ENCODE measurements at places on chromosomes 2 and 18.

- no peak for DNase-seq
Measured at GRCh38 chr2:38233231-38233983, 143.7 kb downstream of the ATL2 start.

- no peak for DNase-seq
Measured at GRCh38 chr2:121888189-121888557, 132.7 kb downstream of the TSN start.

DNA sequence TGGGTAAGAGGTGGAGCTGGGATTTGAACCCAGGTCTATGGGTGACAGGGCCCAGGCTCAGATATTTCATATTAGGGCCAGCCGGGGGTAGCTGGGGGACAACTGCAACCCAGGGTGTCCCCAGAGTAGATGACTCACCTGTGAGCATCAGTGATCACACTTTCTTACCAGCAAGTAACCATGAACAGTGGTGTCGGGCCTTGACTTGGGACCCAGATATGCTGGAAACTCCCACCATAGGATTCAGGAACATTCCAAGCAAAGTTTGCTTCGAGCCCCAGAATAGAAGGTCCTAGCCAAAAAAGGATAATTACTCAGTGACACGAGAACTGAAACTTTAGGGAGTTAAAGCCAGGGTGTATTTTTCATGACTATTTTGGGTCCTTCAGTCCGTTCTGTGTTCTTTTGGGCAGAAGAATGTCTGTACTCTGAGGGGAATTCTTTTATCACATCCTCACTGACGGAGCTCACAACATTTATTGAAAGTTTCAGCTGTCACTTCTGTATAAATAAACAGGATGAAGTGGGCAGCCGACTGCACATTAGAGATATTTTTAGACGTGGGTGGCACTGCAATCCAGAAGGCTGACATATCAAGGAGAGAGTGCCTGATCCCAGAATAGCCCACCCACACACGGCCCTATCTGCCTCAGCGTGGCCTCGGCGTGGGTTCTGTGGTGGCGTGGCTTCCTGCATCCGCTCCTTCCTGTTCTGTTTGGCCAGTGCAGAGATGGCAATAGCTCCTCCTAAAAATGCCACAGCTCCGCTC lies 45.6 kb downstream of the RAMP1 start:
- no peak for DNase-seq

- DNase-seq: no peak
Measured at GRCh38 chr18:46623541-46623940, 33.5 kb downstream of the LOXHD1 start.

DNA sequence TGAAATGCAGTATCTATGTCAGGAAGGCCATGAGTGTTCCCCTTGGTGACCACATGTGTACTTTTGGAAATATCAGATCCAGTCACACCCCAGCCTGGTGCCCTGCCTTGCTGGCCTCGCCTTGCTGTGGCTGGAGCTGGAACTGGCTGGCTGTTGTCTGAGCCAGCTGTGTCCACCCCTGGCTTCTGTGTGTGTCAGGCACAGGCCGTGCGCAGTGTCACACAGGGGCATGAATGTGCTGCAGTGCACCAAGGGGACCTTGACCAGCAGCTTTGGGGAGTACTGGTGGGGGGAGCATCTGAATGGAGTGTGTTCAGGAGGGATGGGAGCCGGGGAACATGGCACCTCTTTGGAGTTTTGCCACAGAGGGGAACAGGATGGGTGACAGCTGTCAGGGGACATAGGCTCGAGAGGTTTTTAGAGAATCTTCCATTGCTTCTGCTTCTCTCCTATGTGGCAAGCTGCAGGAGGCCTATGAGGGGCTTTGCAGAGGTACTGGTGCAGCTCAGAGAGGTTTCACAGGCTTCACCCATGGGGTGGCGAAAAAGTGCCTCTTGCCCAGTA lies 44.7 kb upstream of the FAHD2A start:
- DNase-seq: no peak

DNA sequence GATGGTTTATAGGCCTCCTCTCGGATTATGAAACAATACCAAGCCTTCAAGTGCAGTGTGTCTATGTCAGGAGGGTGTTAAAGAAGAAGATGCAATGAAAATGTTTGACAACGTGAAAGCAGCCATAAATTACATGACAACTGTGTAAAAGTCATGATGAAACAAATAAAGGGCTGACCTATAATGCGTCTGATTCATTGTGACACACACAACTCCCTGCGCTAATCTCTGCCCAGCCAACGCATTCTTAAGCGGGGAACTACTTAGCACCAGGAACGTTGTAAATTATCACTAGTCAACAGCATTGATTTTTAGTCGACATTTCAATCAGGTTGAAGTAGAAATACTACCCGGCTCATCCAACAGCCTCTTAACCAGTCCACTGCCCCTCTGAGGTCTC lies 26.8 kb downstream of the BCL11A start:
- DNase-seq: no peak

DNA sequence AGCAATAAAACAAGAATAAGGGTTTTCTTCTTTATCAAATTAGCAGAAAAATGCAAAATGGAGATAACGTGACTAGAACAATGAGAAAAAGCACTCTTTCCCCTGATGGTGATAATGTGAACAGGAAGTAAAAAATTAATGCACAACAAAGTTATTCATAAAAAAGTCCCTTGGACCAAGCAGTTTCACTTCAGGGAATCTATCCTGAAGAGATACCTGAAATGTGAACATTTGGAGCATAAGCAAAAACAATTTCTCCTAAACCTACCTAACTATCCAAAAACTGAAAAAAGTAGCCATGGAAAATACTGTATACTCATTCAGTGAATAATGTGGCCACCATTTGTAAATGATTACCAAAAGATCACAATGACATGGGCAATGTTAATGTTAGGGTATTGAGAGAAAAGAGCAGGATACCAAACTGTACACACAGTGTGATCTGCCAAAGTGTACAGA lies 48.7 kb downstream of the TRIP12 start:
- no peak for DNase-seq

GRCh38 chr2:25386971-25387875 lies 45.5 kb upstream of the DNMT3A start:
- DNase-seq: no peak

DNA sequence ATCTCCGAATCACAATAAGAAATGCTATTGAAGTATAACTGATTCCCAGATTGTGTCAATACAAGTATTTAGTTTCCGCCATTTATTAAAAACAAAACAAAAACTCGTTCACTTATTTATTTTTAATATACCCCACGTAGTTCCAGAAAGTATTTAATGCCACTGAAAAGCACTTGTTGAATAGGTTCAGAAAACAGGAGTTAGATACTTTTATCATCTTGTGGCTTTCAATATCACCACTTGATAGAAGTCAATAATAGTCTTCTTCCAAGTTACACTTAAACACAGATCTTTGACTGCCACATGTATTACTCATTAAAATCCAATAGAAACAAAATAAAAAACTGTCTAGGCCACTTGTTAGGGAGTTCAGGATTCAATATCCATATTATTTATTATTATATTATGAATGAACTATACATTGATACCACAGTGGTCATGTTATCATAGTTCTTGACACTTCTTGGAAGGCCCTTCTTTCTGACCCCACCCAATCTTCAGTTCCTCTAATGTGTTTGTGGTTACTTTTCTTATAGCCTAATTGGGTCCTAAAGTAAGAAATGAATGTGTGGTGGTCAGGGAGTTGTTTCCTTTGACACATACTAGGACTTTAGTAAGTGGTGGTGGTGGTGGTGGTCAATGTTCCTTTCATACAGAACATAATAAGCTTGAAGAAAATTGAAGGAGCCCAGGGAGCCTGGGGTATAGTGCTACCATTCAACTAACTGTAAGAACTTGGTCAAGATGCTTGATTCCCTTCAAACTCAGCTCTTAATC lies 221.3 kb upstream of the ITGA4 start:
- no peak for DNase-seq

DNA sequence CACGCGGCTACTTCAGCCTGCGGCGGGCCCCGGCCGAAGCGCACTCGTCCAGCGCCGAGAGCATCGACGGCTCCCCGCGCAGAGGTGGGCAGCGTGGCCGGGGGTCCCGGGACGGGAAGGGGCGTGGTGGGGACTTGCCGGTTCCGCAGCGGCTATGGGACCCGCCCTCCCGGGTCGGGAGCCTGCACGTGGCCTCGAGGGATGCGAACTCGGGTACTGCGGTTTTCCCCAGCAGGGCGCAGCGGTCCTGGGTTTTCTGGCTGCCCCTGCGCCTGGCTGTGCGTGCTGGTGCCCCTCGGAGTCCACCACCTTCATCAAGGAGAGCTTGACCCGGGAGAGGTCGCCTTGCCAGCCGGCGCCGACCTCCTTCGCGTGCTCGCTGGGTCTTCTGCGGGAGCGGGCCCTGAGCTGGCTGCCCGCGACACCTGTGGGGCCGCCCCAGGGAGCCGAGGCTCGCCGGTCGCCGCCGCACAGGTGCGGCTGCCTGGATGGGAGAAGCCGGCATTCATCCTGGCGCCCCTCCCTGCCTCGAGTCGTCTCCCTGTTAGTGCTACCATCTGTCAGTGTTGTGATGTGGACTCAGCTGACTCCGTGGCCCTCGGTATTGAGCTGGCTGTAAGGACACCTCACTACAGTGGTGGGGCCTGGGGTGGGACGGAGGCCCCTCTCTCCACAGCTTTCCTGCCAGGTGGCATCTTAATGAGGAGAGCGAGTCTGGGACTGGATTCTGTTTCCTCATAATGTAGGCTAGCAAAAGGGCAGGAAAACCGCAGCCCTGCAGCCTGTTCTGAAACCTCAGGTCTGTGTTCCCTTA lies 177.3 kb downstream of the AGAP1 start:
- no peak for DNase-seq

DNA sequence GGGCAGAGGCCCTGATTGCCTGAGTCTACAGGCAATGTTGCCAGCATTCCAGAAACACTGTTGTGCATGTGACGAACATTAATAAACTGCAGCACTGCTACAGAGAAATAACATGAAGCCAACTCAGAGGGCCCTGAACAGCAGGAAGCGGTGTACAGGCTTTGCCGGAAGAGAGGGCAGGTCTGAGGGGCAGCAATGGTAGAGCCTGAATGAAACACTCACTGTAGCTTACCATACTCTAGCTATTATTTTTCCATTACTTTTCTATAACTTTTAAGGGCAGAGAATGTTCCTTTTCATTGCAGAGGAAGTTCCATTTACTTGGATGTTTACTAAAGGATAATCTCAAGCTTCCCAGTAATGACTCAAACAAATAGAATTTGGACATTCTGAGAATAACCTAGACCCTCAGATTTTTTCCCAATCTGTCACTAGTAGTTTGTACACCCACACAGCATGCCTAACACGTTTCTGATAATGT lies 150.4 kb downstream of the MTX2 start:
- no peak for DNase-seq

DNA sequence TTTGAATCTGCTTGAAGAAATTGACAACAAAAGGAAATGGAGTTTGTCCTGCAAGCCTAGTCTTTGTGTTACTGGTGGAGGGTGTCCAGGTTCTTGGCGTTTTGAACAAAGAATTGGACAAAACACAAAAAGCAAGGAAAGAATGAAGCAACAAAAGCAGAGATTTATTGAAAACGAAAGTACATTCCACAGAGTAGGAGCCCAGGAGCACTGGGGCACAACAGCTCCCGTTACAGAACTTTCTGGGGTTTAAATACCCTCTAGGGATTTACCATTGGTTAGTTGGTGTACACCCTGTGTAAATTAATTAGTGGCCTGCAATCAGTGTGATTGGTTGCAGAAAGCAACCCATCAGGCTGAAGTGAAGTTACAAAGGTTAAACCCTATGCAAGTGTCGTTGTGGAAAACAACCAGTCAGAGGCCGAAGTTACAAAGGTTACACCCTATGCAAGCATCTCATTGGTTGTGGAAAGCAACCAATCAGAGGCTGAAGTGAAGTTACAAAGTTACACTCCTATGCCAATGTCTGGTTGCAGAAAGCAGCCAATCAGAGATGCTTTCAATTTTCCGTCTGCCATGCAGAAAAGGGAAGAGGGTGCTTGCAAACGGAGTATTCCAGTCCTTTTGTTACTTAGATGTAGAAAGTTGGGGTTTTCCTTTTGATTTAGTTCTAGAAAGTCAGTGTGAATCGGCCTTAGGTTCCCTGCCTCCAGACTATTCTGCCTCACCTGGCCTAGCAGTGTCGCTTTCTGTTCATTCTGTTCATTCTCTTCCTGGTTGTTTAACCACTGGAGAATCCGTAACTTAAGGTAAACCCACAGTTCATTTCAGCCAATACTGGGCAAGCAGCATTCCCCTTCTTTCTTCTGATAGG lies 47.6 kb upstream of the PTH2R start:
- DNase-seq: no peak

GRCh38 chr2:241943209-241943850 lies 73.8 kb downstream of the RTP5 start:
- no peak for DNase-seq

- no peak for DNase-seq
Measured at GRCh38 chr2:43293744-43294695, 67.6 kb upstream of the ZFP36L2 start.

- DNase-seq: no peak
Measured at GRCh38 chr2:234694244-234695013, 197.5 kb upstream of the ARL4C start.

DNA sequence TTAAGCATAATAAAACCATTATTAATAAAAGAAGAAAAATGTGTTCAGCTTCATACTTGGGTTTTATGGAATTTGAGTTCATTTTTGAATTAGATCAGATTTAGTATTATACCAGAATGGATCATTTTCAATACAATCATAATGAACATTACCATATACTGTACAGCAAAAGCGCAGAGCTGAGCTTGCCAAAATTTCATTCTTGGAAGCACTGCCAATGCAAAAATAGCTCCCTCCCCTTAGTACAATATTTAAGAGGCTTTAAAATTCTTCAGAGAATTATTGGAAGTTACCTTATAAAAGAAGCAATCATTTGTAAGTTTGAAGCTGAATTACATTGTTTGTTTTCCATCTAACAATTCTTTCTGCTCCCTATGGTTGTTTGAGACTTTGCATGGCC lies 938.1 kb upstream of the SLC39A10 start:
- no peak for DNase-seq

DNA sequence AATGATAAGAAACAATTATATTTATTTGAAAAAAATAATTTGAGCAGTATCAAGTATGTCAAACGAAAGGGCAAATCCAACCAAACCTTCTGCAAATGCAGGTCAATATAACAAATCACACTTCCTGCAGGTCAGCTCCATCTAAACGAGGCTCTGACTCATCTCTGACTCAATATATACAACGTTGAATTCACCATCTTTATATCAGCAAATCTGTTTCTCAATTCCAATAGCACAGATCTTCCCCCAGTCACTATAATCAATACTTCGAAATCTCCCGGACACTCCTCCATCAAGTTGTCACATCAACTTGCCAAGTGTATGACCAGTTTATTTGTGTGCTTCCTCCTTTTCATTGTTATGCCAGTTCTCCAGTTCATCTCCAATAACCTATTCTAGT lies 388.9 kb downstream of the ZEB2 start:
- DNase-seq: no peak

GRCh38 chr18:22840606-22841144 lies 92.5 kb upstream of the RBBP8 start:
- DNase-seq: no peak

DNA sequence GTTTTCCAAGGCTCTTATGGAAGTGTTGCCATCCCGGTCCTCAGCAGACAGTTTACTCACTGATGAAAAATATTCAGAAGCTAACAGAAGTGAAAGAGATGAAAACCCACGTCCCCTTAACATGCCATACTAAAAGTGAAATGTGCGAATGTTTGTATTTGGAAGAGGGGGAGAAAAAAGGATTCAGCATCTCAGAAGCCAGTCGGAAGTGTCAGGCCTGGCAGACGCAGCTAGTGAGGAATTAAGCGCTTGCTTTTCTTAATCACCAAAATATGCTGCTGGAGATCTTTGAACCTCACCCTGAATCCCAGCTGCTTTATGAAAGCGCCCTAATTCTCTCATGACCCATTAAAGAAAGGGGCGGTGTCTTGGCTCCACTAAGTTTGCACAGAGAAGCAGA lies 653.7 kb downstream of the DCDC2C start:
- no peak for DNase-seq

Measured in effector memory CD4-positive, alpha-beta T cell (primary cell).